ENCODE measurements at places on chromosomes 11 and 22.

GRCh38 chr11:12761029-12761428 is 86.8 kb downstream of the TEAD1 start:
- no peak for DNase-seq

- DNase-seq = no peak
Measured at GRCh38 chr11:113488931-113489351, 13.7 kb upstream of the DRD2 start.

DNA sequence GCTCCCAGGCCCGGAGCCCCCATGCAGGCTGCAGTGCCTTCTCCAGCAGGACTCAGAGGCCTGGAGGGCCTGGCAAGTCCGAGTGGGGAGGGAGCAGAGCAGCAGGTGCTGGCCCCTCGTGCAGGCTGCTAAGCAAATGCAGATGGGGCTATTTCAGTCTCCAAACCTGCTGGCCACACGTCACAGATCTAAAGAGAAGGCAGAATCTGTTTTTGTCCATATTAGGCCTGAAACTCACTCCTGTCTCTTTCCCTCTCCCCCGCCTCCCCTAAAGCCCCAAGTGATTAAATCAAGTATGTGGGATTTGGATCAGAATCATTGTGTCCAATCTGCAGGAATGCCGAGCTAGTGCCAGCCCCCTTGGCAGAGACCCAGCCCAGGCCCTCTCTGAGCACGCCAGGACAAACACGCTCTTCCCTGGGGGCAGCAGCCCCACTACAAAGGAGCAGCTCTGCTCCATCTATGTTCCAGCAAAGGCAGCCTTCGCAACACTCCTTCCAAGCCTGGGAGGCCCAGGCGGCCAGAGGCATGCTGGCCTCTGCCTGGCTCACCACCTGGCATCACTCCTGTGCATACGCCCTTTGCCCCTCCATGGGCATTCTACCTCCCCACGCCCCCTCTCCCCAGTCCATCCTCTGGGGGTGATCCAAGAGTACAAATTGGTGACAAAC is 26.5 kb downstream of the RPL27A start:
- peak; percentile 76 for DNase-seq

GRCh38 chr11:126898802-126899201 is 101.8 kb downstream of the KIRREL3 start:
- DNase-seq = no peak

DNA sequence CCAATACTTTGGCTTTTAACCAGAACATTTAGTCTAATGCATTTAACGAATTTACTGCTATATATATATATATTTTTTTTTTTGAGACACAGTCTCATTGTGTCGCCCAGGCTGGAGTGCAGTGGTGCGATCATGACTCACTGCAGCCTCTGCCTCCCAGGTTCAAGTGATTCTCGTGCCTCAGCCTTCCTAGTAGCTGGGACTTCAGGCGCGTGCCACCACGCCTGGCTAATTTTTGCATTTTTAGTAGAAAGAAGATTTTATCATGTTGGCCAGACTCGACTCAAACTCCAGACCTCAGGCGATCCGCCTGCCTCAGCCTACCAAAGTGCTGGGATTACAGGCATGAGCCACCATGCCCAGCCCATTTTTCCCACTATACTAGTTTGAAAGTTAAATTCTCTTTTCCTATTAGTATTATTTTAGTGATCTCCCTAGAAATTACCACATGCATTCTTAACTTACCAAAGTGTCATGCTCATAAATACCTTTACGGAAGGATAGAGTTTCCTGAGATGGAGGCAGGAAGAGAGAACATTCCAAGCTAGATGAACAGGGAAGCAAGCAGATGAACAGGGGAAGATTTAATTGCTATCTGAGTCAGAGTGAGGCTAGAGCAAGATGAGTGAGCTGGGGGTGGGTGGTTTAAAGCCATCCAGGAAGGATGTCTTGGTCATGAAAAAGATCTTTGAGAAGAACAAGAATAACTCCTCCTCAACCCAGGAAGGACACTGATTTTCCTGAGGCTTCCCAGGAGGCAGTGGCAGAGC is 4.4 kb upstream of the PGAP2 start:
- no peak for DNase-seq

DNA sequence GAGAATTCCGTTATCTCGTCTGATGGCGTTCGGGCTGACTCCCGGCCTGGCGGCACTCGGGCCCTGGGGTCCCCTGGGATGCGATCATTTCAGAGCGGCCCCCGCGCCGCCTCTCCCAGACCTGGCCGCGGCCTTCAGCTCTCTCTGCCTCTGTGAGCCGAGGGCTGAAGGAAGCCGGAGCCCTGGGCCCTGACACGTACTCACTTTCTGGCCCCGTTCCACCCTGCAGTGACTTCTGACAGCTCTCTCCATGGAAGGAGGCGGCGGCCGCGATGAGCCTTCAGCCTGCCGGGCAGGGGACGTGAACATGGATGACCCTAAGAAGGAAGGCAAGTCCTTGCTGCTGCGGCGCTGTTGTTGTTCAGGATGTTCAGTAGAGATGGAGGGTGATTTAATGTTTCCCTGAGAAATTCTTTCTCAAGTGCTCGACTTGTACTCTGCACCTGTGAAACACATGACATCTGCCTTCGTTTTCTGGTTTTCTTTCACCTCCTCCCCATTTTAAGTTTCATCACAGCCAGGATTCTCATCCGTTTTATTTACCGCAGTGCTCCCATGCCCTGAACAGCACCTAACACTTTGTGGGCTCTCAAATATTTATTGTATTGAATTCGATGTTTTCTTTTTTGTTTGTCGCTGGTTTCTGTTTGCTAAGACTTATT is 612 bp downstream of the GTSE1 start:
- DNase-seq = peak; percentile 12

GRCh38 chr11:11740073-11740702 is 101.6 kb upstream of the USP47 start:
- no peak for DNase-seq

- no peak for DNase-seq
Measured at GRCh38 chr22:32206774-32207758, 2.2 kb upstream of the RFPL2 start.

- DNase-seq = peak; percentile 24
Measured at GRCh38 chr11:101127699-101128570, 1.7 kb downstream of the PGR start.

GRCh38 chr11:35126000-35126878 is 12.7 kb upstream of the CD44 start:
- DNase-seq = no peak

DNA sequence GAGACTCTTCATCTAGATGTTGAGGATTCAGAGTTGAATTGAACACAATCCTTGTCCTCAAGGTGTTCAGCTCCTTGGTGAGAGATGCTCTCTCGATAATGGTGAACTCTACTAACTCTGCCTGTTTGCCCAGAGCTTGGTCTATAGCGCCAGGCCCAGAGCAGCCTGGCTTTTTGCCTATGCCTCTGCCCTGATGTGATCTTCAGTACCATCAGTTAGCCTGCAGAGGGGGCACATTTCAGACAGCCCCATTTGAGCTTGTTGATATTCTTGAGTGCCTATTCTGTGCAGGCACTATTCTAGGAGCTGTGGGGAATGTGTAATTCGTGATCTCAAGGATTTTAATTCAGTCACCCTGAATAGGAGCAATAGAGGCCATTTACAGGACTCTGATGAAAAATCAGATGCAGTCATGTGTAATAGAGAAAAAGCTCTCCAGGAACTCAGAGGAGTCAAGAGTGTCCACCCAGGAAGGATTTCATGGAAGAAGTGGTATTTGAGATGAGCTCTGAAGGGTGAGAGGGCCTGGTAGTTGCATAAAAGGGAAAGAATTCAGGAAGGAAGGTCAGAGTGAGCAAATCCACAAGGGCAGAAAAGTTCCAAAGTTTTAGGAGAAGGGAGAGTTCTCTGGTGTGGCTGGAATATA is 19.3 kb downstream of the GTPBP1 start:
- peak; percentile 36 for DNase-seq

DNA sequence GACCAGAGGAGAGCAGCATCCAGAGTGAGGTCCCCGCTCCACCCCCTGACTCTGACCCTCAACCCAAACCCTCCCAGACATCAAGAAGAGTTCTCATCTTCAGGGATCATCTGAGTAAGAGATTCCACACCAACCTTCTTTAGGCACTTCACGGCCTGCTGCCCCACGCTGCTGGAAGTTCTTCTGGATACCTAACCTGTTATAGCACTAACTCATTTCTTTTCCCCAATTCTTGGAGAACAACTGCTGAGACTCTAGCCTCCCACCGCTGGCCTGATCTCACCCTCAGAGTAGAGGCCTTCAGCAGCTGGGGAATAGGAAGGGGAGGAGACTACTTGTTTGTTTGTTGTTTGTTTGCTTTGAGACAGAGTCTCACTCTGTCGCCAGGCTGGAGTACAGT is 7.3 kb downstream of the TMPRSS13 start:
- no peak for DNase-seq

GRCh38 chr11:72950685-72951084 is 136.5 kb downstream of the ATG16L2 start:
- DNase-seq = no peak

GRCh38 chr11:66891851-66892660 is 35.2 kb downstream of the LRFN4 start:
- peak; percentile 22 for DNase-seq

- no peak for DNase-seq
Measured at GRCh38 chr11:36425561-36426081, 84.5 kb downstream of the TRAF6 start.

DNA sequence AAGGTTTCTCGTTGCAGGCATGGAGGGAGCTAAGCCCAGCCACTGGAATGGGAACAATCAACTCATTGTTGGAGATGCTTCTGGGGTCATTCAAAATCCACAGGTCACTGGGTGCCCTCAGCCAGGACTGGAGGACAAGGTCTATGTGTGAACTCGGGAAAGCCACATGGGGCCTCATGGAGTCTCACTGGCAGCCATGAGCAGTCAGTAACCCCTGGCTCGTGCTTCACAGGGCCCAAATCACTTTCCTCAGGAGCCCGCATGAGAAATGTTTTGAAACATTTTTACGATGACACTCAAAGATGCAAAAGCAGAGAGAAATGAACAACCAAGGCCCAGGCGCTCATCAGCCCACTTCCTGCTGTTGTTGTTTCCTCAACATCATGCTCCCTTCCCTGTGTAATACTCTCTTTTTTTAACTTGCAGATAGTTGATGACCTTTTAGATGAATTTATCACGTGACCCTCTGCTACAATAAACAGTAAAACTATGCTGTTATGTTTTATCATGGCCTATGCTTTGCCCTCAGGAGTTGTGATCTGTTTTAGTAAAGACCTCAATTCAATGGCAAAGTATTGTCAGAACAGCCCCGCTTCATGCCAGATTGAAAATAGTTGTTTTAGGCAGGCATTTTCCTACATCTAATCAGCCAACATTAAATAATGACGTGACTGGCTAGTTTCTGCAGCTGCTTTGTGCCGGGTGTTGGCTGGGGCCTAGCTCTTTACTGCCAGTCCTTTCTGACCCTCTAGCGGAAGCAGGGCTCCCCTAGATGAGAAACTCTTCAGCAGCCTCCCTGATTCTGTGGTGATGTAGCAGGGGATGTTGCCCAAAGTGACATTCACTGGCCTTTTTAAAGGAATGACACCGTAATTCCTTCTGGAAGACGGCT is 39.7 kb downstream of the ADAMTS15 start:
- no peak for DNase-seq

- no peak for DNase-seq
Measured at GRCh38 chr22:45202333-45203149, 38.2 kb downstream of the KIAA0930 start.

DNA sequence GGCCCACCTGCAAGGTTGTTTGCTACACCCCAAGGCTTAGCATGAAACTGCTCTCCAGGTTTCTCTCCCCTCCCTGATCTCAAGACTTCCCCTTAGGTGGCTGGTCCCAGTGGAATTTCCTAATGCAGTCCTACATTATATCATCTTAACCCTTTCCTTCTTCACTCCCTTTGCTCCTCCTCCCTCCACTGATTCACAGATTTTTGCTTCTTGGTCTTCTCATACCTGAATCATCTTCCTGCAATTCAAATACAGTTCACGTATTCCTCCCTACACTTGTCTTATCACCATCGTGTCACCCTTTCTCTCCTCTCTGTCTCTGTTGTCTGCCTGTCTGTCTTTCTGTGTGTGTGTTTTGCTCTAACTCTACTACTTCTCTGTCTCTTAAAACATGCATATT is 17.0 kb downstream of the MMP10 start:
- DNase-seq = no peak

DNA sequence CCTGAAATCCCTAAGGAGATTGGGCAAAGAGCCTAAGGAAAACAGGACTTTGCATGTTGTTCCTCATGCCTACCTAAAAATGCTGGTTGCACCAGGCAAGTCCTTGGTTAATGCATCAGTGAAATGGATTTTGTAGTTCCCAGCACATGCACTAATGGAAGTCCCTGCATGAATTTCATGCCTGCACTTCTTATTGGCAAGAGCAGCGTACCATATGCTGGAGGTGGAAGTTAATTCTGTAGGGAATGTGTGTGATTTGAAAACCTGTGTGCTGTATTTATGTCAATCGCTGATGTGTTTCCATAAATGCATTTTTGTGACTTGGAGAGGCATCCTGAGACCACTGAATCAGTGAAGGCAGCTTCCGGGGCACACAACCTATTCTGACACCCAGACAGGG is 140.3 kb upstream of the MTNR1B start:
- DNase-seq = no peak

DNA sequence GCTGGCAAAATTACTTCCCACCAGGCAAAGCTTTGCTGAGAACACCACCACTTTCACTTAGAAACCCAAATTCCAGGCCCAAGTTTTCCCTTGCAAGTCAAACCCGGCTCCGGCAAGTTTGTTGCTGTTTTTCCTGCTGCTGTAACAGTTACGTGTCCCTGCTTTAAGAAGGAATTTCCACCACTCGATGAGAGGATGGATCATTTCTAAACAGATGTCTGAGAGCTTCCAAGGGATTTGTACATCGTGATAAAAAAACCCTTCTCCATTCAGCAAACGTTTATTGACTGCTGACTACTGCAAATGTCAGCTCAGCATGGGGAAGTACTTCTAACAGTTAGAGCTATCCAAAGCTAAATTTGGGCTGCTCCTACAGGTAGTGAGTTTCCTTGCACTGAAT is 19.7 kb downstream of the P2RX3 start:
- DNase-seq = no peak

GRCh38 chr11:115300660-115301428 is 203.4 kb downstream of the CADM1 start:
- no peak for DNase-seq

DNA sequence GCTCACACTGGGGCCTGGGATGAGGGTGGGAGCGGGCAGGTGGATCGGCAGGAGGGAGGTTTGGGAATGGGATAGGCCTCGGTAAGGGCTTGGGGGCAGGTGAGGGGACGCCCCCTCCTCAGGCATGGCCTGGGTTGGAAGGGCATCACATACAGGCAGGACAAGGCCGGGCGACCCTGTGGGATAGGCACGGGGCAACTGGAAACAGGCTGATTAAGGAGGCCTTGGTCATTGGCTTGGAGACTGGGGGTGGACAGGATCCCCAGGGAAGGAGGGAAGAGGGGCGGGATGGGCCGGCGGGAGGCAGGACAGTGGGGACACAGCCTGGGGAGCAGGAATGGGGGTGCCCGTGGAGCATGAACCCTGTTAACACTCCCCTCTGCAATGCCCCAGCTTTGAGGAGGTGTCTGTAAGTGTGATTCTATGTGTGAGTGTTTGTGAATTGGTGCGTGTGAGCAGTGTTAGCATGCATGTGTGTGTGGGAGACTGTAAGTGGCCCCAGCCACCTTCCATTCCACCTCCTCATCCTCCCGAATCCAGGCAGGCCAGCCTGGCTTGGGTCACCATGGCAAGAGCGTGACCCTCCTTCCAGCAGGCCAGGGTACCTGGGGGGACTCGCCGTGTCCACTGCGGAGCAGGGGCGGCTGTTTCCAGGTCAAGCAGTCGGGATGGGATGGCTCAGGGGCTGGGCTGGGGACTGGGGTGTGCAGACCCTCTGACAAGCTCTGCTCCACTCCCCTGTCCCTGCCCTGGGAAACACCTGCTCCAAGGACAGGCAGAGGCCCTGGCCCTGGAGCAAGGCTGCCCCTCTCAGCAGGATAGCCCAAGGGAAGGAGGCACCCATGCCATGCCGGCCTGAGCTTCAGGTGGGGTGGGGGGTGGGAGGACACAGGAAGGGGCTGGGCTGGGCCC is 3.4 kb upstream of the PIM3 start:
- DNase-seq = no peak

Data from thyroid gland (tissue), 4 donors.